ENCODE measurements at places on chromosomes 12 and 14.

GRCh38 chr12:125013816-125014442 is 20.5 kb downstream of the BRI3BP start:
- no peak for DNase-seq

DNA sequence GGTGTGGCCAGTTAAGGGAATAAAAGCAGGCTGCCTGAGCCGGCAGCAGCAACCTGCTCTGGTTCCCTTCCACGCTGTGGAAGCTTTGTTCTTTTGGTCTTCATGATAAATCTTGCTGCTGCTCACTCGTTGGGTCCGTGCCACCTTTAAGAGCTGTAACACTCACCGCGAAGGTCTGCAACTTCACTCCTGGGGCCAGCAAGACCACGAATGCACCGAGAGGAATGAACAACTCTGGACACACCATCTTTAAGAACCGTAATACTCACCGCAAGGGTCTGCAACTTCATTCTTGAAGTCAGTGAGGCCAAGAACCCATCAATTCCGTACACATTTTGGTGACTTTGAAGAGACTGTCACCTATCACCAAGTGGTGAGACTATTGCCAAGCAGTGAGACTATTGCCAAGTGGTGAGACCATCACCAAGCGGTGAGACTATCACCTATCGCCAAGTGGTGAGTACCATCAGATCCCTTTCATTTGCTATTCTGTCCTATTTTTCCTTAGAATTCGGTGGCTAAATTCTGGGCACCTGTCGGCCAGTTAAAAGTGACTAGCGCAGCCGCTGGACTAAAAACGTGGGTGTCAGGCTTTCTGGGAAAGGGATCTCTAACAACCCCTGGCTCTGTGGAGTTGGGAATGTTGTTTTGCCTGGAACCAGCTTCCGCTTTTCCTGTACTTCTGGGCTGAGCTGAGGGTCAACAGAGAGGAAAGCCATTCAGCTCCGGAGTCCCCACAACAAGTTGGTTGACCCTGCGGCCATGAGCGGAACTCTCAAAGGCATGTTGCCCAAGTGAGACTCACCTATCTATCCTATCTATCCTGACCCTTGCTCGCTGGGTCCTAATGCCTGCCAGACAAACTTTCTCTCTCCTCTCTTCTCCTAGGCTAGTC is at the start of gene DHRS2:
Gene DHRS2, plus strand, starts transcription at position 48 of the 895 bp plus-strand sequence. CDS start 2,501 bp downstream, outside the sequence.
- DNase-seq: no peak

DNA sequence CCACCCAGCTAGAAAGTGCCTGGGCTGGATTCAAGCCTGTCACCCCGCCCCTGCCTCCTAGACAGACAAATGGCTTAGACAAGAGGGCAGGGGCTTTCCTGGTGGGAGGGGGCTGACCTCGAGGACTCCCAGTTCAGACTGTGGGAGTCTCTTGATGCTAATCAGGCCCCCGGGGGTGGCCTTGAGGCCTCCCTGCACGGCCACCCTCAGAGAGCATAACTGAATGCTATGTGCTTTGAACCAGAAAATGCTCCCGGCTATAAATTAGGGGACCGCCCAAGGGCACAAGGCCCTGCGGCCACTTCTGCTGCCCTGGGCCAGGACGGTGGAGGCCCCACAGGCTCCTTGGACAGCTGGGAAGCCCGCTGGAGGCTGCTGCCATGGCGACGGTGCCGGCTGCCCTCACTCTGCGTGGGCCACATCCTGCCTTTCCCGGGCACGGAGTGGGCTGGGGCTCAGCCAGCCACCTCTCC is 111.0 kb upstream of the NCOR2 start:
- DNase-seq: peak; percentile 75

DNA sequence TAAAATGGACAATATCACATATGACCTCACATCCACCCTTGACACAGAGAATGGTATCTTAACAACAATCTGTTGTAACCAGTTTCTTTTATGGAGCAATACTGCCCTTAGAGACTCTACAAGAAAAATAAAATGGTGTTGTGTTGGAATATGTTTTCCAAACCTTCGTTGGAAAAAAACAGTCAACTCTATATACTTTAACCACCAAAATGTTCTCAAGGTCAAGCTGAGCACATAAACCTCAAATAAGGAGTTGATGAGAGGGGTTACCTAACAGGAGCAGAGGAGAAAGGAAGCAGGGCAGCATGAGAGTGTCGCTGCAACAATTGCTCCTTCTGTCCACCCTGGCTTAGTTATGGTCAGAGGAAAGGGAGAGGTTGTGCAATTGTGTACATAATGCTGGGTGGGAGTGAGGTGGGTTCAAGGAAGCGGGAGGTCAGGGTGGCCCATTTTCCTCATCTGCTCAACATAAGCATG is 179.2 kb upstream of the BMP4 start:
- DNase-seq: no peak
